ENCODE measurements at places on chromosomes 13 and 19.

GRCh38 chr13:74336546-74336945 lies 202.3 kb upstream of the KLF12 start:
- DNase-seq: no peak

- DNase-seq: no peak
Measured at GRCh38 chr13:28489524-28489931, 5.4 kb downstream of the FLT1 start.

DNA sequence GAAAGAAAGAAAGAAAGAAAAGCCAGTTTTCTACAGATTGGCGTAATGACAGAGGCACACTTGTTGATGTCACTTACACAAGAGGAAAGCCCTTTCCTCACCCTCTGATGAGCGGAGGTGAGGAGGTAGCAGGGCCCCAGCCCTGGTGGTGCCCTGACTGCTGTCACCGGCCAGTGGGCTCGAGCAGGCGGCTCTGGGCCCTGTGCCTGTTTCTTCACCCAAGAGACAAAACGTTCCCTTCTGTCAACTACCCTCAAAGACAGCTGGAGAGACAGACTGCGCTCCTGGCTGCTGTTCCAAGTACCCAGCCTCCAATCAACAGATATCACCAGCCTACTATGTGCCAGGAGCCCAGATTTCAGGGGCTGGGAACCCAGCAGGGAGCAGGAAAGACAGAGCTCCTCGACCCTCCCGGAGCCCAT lies 10.1 kb downstream of the EPS15L1 start:
- no peak for DNase-seq

GRCh38 chr13:94305033-94305432 lies 174.4 kb downstream of the DCT start:
- DNase-seq: no peak

DNA sequence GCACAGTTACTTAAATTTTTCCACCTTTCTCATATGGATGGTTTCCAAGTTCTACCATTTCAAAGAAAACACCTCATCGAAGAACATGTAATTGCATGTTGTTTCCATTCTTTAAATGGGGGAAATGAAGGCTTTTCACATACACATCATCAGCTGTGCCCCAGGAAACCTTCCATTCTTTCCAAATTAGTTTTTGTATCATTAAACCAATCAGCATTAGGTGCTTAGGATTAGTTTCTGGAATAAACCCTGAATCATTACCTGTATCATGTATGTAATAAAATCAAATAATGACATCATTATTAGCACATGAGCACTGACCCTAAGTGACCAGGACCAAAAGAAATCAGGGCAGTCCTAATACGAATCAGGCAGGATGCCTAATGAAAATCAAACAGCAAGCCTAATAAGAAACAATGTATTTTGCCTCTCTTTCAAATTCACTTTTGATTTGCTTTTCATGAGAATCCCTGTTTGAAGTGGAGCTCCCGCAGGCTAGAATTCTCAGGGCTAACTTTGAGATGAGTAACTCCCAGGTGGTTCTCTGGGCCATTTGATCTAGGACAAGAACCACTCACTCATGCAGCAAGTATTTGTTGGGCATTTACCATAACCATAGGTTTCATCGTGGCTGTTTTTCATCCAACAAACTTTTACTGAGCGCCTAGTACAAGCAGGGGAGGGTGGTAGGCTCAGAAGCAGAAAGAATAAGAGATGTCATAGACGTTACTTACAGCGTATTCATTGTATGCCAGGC lies 89.2 kb downstream of the MZT1 start:
- no peak for DNase-seq

GRCh38 chr13:45897562-45897961 lies 46.0 kb upstream of the SIAH3 start:
- no peak for DNase-seq

DNA sequence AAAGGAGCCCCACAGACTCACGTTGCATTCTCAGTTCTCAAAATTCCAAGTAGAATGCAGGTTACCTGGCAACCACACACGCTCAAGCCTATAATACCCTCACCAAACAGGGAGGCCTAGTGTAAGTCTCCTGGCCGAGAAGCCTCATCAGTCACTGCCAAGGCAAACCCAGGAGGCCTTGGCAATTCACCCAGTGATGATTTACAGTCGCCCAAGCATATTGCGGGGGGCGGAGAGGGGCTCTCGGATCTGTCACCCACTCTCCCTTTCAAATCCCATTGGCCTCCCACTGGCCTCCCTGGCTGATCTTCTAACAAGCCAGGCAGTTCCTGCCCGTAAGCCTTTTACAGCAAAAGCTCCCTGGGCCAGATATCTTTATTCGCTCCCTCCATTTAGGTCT lies 1.1 kb downstream of the AKAP8L start:
- DNase-seq: no peak

DNA sequence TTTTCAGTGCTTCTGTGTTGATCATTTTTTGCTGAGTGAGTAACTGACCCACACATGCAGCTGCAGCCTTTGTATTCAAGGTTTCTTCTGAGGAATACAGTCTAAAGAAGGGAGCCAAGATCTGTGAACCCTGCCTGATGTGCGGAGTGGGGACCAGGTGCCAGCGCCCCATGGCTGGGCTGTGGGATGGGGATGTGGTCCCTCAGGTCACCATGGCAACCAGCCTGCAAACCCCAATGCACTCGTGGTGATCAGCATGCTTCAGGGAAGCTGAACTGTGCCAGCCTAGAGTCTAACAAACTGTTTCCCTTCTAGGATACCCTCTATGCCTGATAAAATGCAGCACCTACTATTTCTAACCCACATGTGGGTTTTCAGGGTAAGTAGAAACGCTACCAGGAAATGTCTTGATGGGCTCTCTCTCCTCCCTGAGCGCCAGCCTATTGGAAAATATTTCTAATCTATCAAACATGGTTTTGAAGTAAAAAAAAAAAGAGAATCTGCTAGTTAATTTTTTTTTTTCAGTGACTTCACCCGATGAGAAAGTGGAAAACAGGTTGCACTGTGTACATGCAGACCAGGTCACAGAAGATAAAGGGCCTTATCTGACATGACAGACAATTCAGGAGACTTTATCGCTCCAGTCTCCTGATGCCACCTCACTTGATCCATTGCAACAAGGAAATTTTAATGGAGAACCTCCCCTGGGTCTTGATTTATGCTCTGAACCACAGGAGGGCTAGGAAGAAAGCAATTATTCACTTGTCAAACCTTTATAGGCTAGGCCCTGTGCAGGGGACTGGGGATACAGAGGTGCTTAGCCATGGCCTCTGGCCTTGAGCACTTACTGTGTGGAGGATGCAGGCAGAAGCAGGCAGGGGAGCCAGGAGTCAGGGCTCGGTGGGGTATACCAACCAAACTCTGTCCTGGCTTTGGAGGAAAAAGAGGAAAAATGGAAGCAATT lies 51.1 kb downstream of the RASL11A start:
- no peak for DNase-seq

DNA sequence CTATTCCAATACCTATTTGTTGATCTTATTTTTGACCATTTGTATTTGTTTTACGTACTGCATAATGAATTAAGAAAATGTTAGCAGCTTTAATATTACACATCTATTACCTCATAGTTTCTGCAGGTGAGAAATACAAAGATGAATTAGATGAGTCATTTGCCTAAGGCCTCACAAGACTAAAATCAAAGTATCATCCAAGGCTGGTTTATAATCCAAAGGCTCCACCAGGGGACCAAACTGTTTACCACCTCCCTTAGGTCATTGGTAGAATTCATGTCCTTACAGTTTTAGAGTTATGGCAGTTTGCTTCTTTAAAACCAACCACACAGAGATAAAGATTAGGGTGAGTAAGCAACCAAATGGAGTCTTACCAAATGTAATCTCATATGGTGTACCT lies 848.1 kb downstream of the SLITRK6 start:
- DNase-seq: no peak

DNA sequence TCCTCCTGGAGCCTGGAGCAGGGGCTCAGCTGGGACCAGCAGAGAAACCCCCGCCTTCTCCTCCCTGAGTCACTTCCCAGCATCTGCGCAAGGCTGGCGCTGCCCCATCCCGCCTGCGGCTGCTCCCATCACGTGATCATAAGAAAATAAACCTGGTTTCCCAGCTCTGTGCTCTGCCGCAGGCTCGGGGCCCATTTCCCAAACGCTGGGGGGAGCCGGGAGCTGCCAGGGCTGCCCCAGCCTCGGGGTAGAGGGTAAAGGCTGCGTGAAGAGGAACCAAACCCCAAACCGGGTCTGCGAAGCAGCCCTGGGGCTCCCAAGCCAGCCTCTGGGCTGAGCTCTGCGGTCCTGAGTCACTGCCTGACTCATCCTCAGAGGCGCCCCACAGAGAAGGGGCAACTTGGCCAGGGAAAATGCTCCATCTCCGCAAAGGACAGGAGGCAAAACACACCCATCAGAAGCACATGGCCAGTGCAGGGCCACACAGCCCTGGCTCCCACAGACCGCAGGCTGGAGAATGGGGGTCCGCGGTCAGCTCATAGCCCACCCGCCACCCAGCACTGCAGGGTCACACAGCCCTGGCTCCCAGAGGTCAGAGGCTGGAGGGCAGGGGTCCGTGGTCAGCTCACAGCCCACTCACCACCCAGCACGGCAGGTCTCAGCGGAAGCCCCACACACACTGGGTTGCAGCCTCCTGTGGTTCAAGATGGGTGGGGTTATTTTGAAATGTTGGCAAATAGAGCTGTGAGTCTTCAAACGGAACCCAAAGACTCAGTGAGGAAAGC lies 67.1 kb downstream of the RASA3 start:
- DNase-seq: peak; percentile 76

DNA sequence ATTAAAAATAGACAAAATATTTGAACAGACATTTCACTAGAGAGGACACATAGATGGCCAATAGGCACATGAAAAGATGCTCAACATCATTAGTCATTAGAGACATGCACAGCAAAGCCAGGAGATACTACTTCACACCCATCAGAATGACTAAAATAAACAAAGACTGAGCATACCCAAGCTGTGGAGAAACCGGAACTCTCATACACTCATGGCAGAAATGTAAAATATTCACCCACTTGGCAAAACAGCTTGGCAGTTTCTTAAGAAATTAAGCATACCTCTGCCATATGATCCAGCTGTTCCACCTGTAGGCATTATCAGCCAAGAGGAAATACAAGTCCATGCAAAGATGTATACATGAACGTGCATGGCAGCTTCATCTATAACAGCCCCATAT lies 213.4 kb downstream of the TSHZ3 start:
- no peak for DNase-seq

- no peak for DNase-seq
Measured at GRCh38 chr13:35469806-35470525, 6.5 kb downstream of the MAB21L1 start.

- DNase-seq: no peak
Measured at GRCh38 chr13:29479716-29480492, 115.6 kb downstream of the SLC7A1 start.

DNA sequence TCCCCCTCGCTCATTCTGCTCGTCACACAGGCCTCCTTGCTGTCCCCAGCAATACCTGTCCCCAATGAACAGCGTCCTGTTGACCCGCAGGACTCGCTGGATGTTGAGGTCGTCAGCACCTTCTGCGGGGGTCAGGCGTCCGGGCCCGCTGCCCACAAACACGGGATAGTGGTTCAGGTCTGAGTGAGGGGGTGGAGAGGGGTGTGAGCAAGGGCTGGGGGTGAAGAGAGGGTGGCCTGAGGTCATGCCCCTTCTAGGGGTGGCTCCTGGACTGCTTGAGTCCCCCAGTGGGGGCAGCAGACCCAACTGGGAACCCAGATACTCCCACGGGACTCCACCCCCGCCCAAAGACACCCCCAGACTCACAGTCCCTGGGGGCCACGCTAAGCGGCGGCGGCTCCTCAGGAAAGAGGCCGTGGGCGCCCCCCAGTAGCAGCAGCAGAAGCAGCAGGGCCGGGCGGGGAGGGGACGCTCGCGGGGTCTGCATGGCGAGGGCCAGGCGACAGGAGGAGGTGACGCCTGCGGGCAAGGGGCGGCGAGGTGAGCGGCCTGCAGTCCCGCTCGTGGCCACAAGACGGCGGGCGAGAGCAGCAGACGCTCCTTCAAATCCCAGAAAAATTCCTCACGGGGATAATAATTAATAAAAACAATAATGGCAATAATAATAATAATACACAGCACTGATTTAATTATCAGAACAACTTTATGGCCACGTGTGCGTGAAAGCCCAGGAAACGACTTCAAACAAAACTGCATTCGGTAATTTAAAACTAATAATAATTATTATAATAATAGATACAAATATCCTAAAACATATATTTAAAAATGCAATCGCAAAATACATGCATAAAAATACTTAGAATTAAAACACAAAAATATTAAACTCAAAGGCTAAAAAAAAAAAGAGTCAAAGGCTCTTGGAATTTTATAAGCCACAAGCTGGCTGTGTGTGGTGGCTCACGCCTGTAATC lies 1.2 kb downstream of the SEMA6B start:
- DNase-seq: no peak

- no peak for DNase-seq
Measured at GRCh38 chr19:4830768-4831265, 695 bp downstream of the TICAM1 start.

GRCh38 chr19:42149447-42150202 lies 17.4 kb upstream of the POU2F2 start:
- no peak for DNase-seq

DNA sequence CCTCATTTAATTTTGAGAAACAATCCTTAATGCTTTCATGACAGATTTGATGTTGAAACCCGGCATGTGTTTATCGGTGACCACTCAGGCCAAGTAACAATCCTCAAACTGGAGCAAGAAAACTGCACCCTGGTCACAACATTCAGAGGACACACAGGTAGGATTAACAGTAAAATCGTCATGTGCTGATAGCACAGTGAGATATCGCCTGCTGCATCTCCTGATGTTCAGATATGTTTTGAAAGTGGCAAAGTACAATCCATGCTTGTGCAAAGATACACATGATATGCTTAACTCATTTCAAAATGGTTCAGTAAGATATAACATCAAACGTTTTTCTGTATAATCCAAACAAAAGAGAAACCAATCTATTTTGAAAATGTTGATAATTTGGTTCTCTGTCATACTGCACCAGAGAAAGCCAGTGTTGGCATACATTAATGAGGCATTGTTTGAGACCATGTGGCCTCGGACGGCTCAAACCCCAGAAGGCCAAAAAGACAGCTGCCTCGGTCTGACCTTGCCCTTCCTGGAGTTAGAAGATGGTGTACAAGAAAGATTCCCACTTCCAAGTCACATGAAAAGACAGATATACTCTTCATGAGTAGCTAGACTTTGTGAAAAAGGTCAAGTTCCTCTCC lies 76.2 kb downstream of the DHRS12 start:
- no peak for DNase-seq

GRCh38 chr13:50914848-50915247 lies 5.3 kb downstream of the RNASEH2B start:
- DNase-seq: no peak

- no peak for DNase-seq
Measured at GRCh38 chr13:32019612-32020233, 11.9 kb upstream of the FRY start.

- DNase-seq: no peak
Measured at GRCh38 chr19:38020311-38020710, 113.3 kb downstream of the SIPA1L3 start.

DNA sequence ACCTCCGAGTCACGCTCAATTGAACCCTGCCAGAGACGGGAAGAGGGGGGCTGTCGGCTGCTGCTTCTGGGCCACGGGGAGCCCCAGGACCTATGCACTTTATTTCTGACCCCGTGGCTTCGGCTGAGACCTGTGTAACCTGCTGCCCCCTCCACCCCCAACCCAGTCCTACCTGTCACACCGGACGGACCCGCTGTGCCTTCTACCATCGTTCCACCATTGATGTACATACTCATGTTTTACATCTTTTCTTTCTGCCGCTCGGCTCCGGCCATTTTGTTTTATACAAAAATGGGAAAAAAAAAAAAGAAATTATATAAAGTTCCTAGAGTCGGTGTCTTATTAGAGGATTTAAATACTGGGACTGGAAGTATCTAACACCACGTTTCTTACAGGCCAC lies 11.7 kb downstream of the TRIP10 start:
- no peak for DNase-seq
